AG04449 (cell line): ENCODE measurements at places on chromosomes 7 and 10.

GRCh38 chr10:34087095-34087418 lies 728.0 kb downstream of the PARD3 start:
- DNase-seq = no peak

- DNase-seq = no peak
Measured at GRCh38 chr10:104036069-104036384, 49.7 kb downstream of the COL17A1 start.

GRCh38 chr10:59513558-59513957 lies 151.2 kb upstream of the FAM13C start:
- no peak for DNase-seq

DNA sequence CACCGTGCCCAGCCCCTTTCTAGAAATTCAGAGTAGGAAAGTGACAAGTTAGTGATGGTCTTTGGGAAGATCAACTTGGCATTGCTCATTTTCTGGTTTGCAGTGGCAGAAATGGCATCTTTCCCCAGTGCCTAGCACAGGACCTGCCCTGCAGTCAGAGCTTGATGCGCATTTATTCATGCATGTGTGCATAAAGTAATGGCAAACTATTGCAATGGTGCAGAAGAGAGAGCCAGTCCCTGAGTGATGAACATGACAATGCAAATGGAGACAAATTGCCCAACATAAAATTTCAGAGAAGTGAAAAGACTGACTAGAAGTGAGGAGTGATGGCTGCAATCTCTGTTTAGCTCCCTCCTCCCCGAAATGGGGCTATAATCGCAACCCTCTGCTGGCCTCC lies 268.2 kb downstream of the CCSER2 start:
- no peak for DNase-seq

- DNase-seq = no peak
Measured at GRCh38 chr10:128498378-128498730, 372.1 kb upstream of the MKI67 start.

DNA sequence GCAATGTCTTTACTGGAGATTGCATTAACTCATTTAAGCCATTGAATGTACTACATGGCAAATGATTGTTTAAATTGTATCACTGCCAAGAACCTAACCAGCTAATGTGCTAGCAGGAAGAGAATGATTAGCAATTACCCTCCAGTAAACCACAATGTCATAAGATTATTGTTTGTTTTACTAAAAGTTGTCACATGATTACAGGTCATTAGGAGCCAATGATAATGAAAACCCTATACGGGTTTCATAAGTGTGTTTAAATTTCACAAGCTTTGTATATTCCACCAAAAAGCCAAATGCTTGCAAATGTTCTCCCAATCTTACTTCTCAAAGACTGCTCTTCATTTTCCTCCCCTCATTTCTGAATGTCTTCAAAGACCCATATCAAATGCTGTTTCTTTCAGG lies 76.5 kb upstream of the PPP1R3C start:
- no peak for DNase-seq

DNA sequence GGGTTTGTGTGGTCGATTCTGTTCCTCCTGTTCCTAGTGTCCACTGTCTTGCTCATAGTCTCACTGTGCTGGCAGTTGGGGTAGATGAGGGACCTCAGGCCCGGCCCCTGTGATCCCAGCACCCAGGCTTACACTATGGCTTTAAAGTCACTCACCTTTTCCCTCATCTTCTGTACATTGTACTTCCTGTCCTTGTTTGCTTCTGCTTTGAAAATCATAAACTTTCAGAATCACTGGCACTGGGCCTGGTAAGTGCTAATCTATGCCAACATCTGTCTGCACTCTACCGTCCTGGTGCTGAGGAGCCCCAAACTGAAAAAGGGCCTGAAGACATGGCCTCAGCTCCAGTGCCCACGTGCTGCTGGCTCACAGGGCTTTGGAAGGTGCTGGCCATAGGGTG lies 5.7 kb upstream of the TAS2R60 start:
- no peak for DNase-seq

DNA sequence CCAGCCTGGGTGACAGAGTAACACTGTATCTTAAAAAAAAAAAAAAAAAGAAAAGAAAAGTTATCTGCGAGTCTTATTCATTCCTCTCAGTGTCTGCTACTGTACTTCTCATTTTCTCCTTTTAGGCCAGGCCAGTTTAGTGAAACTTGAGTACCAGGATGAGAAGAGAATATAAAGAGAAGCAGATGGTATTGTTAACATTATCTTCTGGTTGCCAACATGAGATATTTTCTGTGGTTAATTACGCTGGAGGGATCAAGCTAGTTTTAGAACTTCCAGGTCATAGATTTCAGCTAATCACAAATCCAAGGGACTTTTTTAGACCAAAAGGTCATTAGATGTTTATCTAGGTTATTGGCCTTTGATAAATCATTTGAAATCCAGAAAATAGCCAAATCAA lies 252.6 kb upstream of the SMIM30 start:
- no peak for DNase-seq

DNA sequence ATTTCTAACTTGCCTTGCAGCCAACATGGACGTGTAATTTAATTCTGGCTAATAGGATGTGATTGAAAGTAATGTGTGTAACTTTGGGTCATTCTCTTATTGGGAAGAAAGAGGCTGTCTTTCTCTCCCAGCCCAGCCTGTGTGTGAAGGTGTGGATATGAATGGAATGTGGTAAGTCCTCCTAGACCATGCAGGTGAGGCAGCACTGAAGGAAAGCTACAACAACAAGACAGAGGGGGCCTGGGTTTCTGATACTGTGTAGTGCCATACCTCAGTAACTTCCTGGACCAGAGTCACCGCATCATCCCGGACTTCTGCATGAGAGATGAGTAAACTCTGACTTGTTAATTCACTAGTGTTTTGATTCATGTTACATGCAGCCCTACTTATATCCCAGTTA lies 237.0 kb downstream of the EXOC4 start:
- no peak for DNase-seq

GRCh38 chr10:35517431-35518181 lies 87.5 kb upstream of the GJD4 start:
- DNase-seq = no peak

DNA sequence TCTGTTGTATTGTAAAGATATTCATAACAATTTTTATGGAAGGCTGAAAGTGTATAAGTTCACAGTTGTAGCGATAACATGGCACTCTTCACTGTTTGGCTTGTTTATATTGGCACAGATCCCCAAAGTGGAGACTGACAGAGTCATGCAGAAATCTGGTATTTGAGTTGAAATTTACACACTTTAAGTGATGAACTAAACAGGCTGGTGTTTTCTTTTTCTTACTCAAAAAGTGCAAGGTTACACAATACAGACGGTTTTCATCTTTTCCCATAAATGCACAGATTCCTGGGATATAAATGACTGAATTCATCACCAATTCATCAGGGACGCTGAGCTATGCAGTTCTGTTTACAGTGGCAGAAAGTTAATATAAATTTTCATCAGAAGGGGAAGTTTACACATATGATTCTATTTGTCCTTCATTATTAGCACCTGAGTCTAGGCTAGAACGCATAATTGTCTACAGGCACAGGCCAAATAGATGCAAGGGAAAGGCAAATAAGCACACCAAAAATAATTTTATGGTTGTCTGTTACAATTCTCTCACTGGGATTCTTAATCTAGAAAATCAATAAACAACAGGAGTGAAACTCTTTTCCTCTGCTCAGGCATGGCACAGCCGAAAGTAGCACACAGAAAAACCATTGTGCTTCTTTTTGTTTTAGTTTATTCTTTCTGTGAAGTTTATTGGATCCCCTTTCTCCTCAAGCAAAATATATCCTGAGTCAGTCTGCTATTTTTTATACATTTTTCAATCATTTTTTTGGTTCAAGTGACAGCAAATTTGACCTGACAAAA lies 88.0 kb downstream of the FOXP2 start:
- no peak for DNase-seq

DNA sequence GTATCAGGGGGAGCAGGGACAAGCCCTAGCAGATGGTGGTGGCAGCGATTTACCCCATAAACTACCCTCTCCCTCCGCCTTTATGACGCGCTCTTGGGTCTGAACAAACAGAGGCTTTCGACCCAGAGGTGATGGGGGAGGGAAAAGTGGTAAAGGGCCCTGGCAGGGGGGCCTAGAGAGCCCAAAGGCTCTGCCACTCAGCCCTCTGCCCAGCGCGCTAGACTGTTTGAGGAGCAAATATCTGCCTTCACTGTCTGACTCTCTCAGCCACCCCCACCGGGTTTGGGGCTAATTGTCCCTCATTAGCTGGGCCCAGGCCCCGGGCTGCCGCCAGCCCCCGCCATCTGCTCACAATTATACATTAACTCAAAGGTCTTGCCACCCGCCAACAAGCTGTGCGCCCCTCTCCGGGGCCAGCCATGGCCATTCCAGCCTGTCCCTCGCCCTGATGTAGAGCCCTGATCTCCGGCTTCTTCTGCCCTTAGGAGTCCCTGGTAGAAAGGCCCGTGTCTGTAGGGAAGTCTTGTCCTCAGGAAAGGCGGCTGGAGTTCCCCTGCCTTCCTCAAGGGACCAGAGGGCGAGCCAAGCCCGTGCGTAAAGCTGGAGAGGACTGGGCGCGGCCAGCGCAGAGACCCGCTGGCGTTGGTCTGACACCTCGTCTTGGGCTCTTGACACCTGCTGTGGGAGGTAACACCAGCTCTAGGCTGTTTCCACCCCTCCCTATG lies 1.9 kb upstream of the PAX4 start:
- no peak for DNase-seq

DNA sequence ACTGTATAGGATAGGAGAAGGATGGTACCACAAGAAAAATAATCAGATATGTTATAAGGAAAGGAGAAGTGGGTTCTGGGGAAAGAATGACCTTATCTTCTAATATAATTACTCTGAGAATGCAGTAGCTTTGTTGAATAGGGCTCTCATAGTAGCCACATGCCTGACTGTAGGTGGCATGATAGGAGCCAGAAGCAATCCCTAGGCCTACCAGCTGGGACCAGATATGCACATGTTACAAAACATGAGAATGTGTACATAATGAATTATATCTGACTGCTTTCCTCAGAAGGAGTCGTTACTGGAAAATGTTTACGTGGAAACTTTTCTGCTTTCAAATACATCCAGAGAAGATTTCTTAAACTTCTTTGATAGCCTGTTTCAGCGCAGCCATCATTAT lies 53.2 kb upstream of the FAM3C start:
- no peak for DNase-seq

DNA sequence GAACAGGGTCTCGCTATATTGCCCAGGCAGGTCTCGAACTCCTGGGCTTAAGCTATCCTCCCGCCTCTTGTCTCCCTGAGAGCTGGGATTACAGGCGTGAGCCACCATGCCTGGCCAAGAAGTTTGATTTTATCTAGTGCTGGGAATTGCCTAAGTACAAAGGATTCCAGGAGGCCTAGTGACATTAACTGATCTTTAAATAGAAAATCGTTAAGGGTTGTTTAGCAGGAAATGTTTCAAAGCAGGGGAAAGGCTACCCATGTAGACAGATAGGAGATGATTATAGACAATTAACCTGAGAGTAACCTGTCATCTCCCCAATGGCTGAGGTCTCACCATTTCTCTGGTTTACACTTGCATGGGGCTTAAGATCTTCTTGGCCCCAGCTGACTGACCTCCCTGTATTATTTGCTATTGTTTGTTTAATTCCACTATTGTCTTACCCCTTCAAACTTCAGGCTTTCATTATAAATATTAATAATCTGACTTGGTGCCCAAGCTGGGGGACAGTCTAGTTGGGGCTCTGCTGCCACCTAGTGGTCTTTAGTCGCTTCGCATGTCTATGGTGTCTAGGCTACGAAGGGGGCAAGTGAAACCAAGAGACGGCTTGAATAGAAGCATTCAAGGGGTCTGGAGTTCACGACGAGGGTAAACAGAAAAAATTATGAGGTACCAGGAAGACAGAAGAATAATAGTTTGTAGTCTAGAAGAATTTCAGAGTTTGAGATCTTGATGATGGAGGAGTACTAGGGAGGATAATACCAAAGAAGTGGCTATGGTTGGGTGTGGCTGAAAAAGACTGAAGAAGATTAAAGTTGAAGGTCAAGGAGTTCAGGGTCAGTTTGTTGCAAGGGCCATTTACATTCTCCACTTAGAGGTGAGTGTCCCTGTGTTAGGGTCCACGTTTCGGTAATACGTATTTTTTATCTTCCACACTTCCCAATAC lies 40.4 kb upstream of the BPGM start:
- DNase-seq = no peak

DNA sequence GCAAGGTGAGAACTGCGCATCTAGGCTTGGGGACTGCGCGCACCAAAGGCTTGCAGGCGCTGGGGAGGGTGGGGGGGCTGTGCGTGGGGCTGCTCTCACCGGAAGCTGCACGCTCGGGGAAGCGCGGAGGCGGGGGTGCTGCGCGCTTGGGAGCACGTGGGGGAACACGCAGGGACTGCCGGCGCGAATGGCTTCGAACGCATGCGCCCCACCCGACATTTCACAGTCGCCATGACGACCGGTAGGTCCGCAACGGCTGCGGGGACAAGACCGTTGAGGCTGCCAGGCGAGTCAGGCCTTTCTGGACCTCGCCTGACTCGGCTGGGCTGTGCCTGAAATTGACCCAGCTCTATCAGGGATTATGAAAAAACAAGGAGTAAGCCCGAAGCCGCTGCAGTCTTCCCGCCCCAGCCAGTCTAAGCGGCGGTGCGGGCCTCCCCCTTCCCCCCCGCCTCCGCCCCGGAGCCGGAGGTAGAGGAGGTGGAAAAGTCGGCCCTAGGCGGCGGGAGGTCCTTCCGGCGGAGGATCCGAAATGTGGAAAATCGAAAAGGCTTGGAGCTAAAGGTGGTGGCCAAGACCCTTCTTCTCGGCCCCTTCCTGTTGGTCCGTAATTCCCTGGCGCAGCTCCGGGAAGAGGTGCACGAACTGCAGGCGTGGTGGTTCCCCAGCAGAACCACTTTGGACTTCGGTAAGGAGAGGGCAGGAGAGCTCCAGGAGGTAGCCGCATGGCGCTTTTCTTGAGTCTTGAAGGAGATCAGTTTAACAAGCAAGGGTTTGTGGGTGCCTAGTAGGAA lies 34.9 kb upstream of the STEAP1 start:
- no peak for DNase-seq

GRCh38 chr7:22110227-22110839 lies 164.6 kb upstream of the CDCA7L start:
- peak; percentile 49 for DNase-seq

DNA sequence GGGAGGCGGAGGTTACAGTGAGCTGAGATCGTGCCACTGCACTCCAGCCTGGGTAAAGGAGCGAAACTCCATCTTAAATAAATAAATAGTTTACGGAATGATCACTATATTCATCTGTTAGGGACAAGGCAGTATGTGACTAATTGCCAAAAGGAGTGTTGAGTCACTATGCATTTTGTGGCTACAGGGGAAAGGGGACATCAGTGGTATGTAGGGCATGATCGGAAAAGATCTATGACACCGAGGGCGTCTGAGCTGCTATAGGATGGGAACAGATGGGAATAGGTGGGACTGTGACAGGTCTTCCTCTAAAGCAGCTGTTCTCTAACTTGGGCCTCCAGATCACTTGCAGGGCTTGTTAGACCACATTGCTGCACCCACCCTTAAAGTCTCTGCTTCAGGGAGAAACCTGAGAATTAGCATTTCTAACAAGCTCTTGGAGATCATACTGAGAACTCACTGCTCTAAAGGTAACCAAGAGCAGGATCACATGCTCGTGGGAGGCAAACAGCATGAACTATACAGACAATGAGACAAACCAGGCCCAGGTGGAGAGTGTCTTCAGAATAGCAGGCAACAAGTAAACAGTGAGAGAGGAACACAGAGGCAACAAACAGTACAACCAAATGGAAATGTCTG lies 65.1 kb upstream of the ITGA8 start:
- no peak for DNase-seq

GRCh38 chr10:79048639-79049550 lies 19.9 kb upstream of the ZMIZ1 start:
- DNase-seq = no peak

- DNase-seq = no peak
Measured at GRCh38 chr10:132787495-132788179, 1.7 kb upstream of the NKX6-2 start.

GRCh38 chr7:123647106-123647730 lies 8.4 kb upstream of the LMOD2 start:
- no peak for DNase-seq
